NCI-H510A treated with DMSO at 0.1 percent for 48 hours (cell line): ENCODE measurements at places on chromosomes 13 and 19.

DNA sequence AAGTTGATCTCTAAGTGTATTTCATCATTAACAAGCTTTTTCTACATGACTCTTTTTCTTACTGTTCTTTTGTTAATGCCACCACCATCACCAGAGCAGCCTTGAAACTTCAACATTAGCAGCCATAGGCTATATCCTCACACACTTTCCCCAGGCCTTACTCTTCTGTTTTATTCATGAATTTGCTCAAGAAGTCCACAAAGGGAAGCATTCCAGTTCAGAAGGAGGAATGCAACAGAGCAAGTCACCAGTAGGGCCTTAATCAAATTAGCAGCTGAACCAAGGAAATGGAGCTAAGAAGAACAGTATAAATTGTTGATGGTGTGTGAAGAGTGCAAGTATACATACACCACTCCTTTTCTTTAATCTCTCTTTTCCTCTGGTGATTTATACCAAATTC is 223.1 kb downstream of the NBEA start:
- no peak for DNase-seq

- DNase-seq: no peak
Measured at GRCh38 chr13:36513266-36513665, 81.0 kb downstream of the CCNA1 start.

DNA sequence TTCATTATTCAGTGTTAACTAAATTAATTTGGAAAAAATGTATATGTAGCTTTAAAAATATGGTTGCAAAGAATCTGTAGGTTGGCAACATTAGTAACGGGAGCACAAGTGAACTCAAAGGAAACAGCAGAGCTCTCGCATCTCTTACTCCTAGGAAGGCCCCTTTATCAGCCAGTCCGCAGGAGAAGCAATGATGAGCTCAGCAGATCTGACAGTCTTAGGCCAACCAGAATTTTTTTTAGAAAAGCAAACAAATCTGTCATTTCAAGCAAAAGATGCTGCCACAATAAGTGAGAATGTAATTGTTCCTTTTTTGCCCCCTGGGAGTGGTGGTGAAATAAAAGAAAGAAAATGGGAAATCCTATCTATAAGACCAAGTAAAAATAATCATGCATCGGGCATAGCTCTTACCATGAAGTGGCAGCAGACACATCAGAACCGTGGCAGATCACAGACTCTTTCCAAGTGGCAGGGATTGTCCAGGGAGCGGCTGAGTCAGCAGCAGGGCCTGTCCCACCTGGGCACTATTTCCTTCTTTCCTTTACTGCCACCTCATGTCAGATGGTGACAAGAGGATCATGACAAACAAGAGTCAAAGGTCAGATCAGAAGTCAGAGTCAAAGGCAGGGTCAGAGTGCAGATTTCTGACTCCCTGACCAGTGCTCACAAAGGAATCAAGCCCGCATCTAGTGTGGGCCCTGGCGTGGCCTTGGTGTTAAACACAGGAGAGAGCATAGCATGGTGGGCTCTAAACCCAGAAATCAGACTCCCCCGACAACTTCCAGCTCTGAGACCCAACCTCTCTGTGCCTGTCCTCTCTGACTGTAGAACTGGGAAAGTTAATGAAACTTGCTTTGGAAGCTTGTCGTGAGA is 84.0 kb upstream of the MTIF3 start:
- DNase-seq: no peak

DNA sequence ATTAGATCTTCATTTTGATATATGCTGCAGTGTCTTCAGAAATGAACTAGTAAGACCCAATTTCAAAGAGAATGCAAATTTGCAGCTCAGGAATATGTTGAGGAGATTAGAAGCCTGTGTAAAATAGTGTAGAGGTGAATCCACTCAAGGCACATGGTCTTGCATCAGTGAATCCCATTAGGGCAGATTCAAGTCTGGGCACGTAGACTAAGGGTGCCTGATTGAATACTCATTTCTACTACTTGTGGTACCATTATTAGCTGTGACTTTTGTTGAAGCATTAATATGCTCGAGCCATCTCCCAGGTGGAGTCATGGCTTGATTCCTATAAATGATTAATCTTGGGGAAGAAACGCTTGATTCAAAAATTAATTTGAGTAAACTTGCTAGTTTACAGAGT is 129.4 kb downstream of the AKAP11 start:
- DNase-seq: no peak

DNA sequence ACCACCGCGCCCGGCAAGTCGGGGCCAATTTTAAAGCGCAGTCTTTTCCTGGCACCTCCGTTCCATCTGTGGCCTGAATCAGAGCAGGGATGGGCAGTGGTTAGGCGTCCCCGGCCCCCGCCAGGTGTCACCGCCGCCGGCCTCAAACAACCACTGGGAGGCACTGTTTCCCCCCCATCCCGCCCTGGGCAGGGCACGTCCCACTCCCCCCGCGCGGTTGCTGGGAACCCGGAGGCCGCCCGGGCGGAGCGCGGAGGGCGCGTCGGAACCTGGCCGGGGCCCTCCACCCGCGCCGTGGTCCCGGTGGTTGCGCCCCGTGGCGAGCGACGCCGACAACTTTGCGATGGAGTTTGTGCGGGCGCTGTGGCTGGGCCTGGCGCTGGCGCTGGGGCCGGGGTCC is at the start of gene GRIN3B:
TSS of gene GRIN3B (plus strand) at position 325 of the 400 bp plus-strand sequence. CDS start at position 344, 19 bp downstream.
- no peak for DNase-seq

DNA sequence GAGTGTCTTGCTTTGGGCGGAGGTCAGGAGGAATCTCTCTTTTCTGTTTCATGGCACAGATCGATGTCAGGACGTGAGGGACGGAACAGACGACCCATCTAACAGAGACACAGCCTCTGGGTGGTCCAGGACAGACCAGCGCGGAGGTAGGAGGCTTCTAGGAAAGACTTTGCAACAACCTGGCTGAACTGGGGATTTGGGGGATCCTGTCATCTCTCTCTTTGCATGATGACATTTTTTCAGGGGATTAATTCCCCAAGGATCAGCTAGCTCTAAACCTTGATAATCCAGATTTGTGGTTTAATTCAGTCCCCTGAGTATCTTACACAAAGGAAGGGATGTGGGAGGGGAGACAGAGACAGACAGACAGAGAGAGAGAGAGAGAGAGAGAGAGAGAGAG is 14.4 kb downstream of the CABP5 start:
- DNase-seq: no peak

GRCh38 chr19:19900729-19901444 is at the start of gene ZNF93:
TSS of gene ZNF93 (plus strand) at chr19:19900946. CDS start at chr19:19901089, 143 bp downstream.
- peak; percentile 94 for DNase-seq

- DNase-seq: no peak
Measured at GRCh38 chr19:55479451-55480230, 3.2 kb downstream of the ZNF628 start.

GRCh38 chr13:62643007-62643483 is 1227.4 kb upstream of the PCDH20 start:
- no peak for DNase-seq

DNA sequence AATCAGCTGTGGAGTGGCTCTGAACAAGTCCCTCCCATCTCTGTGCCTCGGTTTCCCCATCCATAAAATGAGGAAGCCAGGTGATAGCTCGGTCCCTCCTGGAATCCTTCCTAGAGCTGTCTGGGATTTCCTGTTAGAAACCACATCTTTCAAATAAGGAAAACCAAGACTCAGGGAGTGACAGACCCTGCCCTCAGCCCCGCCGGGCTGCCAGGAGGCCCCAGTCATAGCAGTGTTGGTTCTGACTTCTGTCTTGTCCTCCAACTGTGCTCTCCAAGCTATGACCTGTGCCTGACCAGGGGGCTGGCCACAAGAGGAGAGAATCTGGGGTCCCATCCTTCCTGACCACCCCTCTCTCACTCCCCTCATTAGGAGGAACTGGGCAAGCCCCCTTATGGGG is 1.1 kb upstream of the SHD start:
- DNase-seq: no peak

- no peak for DNase-seq
Measured at GRCh38 chr19:28535352-28535775, 677.6 kb downstream of the UQCRFS1 start.

GRCh38 chr13:57629821-57630235 is 1.7 kb upstream of the PCDH17 start:
- peak; percentile 75 for DNase-seq

- DNase-seq: peak; percentile 53
Measured at GRCh38 chr19:39110263-39110967, 15.2 kb upstream of the PAK4 start.

- DNase-seq: no peak
Measured at GRCh38 chr13:33917190-33917589, 99.2 kb downstream of the RFC3 start.

- no peak for DNase-seq
Measured at GRCh38 chr19:53897459-53897858, 11.6 kb upstream of the CACNG7 start.

GRCh38 chr19:10294368-10294697 is 4.6 kb downstream of the ICAM5 start:
- no peak for DNase-seq

DNA sequence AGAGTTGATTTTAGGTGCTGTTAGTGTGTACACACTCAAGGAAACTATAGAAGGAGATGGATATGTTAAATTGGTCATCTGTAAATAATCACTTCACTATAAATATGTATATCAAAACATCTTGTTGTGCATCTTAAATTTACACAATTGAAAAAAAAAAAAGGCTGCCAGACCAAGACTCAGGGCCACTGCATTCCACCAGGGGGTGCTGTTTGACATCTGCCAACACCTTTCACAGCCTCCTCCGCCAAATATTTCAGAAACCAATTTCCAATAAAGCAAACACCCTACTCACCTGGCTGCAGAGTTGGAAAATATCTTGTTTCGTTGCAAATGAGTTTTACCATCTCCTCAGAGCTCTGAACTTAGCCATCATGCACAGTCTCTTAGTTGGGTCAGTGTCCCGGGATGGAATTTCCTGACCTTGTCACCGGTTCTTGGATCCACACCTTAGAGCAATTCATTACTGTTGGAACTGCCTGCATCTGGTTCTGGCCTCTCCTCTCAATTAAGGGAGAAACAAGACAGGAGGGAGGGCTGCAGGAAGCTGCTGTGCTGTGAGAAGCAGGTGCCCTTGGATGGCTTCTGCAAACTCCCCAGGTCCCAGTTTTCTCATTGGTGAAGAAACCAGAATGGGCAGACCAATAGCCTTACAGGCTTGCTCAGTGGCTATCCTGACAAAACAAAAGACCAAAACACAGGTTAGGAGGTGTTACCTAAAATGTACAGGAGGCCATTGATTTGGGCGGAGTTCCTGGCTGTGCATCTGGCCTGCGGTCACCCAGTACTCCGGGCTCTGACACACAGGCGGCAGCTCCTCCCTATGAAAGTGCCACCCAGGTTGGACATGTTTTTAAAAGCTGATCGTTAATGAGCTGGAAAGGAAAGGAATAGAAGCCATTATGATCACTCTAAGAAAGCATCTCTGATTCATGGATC is 746.6 kb downstream of the UQCRFS1 start:
- DNase-seq: no peak

- DNase-seq: no peak
Measured at GRCh38 chr13:25330541-25330940, 29.1 kb downstream of the NUP58 start.

- peak; percentile 19 for DNase-seq
Measured at GRCh38 chr19:34336781-34337271, 28.2 kb upstream of the GPI start.

- DNase-seq: no peak
Measured at GRCh38 chr13:110500341-110500740, 61.2 kb downstream of the RAB20 start.

GRCh38 chr19:51887522-51888498 is at the start of gene ZNF577:
TSS of gene ZNF577 (minus strand) at chr19:51887951. CDS start at chr19:51880382, 7,569 bp downstream.
- no peak for DNase-seq

DNA sequence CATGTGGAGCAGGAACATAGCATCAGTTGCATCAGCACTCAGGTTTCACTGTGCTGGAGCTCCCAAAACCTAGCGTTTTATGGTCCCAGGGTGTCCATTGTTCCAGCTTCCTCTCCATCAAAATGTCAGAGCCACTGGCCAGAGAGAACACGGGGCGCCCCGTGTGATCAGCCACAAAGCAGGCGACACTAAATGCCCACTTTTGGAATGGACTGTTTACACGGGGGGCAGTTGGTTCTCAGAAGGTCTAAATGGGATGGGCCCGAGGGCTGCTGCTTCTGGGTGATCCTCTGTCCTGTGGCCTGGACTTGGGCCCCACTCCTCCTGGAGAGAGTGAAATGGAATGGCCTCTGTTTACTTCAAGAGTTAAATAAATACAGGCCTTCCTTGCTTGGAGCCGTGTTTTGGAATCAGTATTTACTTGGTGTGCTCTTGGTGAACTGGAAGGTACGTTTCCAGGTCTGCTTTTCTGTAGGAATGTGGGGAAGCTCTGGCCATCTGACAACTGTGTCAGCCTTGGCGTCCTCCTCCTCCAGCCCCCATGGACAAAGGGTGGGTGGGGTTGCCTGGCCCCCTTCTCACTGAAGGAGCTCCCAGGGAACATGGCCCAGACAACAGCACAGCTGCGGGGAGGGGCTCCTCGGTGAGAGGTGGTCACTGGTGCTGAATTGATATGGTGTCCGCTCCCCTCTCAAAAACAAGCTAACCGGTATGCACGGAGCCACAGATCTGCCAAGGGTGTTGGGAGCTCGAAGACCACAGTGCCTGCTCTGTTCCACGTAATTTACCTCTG is 16.1 kb upstream of the MCF2L start:
- no peak for DNase-seq

DNA sequence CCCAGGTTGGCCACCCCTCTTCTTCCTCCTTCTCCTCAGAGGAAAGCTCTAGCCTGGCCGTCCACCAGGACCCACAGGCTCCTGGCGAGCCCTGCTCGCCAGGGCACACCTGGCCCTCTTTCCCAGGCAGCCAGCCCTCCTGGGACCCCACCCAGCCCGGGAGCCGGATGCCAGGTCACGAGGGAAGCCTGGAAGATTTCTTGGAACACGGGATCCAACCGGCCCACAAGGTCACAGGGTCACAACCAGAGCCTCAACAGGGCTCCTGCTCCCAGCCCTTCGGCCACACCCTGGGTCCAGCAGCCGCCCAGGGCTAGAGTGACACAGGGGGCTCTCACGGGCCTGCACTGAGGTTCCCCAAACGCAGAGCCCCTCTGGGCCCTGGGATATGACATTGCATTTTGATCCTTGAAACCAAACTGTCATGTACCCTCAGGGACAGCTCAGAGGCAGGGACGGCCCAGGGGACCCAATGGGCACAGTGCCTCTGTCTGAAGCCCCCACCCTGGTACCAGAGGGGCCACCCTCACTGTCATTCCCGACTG is 5.5 kb downstream of the MKNK2 start:
- no peak for DNase-seq
